ENCODE measurements at places on chromosomes 13 and 19.

GRCh38 chr19:7744199-7744786, 3.0 kb downstream of the CD209 start:
- no peaks in the 10 kb centered on the region for H3K4me1 ChIP-seq
- no peaks in the 10 kb centered on the region for H3K36me3 ChIP-seq
- DNase-seq = no peak
- no peaks in the 10 kb centered on the region for H3K27me3 ChIP-seq
- H3K27ac ChIP-seq = no peak overlapping the region
- H3K4me3 ChIP-seq = no peak overlapping the region

DNA sequence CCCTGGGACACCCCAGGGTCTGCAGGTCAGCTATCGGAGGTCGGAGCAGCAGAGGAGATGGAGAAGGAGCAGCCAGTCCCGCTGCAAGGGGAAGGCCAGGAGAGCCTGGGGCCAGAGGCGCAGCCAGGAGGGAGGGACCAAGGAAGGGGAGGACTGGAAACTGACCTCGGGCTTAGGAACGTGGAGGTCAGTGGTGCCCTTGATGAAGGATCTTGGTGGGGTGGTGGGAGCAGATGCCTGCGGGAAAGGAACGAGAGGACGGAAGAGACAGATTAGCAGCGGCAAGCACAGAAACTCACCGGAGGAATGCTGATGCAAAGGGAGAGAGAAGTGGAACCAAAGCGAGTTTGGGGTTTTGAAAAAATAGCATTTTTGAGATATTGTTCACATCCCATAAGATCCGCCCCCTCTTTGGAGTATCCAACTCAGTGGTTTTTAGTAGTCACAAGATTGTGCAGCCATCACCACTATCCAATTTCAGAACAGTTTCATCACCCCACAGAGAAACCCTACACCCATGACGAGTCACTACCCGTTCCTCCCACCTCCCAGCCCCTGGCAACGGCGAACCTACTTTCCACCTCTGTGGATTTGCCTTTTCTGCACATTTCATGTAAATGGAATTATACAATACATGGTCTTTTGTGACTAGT, 22.1 kb downstream of the PLEKHF1 start:
- peak overlapping the region; percentile 25 for H3K4me3 ChIP-seq
- DNase-seq = no peak
- peaks cover 25% of the 10 kb centered on the region for H3K4me1 ChIP-seq

DNA sequence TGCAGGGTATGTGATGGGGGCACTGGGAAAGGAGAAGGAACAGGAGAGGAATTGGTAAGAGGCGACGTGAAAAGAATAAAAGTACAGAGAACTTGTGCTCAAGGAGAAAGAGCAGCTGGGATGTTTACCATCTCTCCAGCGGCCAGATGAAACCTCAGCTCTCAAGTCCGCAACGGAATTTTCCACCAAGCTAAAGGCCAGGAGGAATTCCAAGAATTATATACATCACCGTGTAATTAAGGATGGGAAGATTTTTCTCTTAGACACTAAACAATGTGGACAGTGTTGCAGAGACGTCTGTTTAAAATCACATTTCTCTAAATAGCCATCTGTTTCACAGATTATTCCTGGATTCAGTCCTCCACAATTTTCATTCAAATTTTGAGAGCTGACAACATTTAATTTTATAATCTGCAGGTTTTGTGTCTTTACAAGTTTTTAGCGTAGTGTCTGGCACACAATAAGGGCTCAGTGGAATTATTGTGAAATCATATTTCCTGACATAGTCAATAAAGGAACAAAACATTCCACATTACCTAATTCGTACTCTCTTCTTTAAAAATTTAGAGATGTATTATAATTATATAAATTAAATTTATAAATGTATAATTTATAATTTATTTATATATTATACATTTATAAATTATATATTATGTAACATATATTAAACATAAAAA, 23.0 kb upstream of the USP29 start:
- H3K36me3 ChIP-seq = no peaks in the 10 kb centered on the region
- H3K27ac ChIP-seq = no peak overlapping the region
- no peaks in the 10 kb centered on the region for H3K4me1 ChIP-seq
- H3K4me3 ChIP-seq = no peak overlapping the region
- DNase-seq = no peak
- no peaks in the 10 kb centered on the region for H3K27me3 ChIP-seq

DNA sequence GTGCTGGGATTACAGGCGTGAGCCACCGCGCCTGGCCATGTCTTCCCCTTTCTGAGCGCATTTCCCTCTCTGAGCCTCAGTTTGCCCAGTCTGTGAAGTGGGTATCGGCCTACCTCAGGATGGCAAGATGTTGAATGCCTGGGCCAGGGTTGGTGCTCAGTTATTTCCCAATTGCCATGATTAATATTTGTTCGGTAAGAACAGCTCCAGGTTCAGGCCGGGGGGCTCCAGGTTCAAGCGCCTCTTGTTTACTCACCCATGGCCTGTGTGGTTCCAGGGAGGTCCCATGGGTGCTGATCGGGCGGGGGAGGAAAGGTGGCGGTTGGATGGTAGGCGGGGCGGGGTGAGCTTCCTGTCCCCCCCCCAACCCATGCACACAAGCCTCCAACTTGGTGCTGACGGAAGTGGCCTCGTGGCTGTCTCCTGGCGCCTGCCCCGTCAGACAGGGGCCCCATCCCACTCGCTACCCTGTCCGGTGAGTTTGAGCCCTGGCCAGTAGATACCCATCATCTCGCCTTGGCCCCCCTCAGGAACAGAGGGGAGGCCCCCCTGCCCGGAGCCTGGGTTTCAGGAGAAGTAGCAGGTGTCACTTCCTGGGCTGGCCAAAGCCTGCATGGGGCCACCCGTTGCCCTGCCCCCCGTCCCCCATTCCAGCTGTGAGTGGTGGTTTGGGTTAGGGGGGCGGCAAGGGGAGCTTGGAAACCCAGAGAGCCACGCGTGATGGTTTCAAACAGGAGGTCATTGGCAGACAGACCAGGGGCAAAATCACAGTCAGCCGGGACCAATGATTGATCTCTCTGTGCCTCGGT, at the start of gene FCHO1:
TSS of gene FCHO1 (plus strand) at position 375 of the 809 bp plus-strand sequence. CDS start 3,688 bp downstream, outside the sequence.
- peak; percentile 65 for DNase-seq
- H3K36me3 ChIP-seq = no peaks in the 10 kb centered on the region
- H3K27ac ChIP-seq = peak within 1 kb of the TSS; percentile 69
- H3K27me3 ChIP-seq = peaks cover 29% of the 10 kb centered on the region

- no peaks in the 10 kb centered on the region for H3K27me3 ChIP-seq
- DNase-seq = no peak
- H3K27ac ChIP-seq = no peak overlapping the region
- no peaks in the 10 kb centered on the region for H3K4me1 ChIP-seq
- no peak overlapping the region for H3K4me3 ChIP-seq
Observed at GRCh38 chr19:38888876-38889275, 10.5 kb downstream of the SIRT2 start.

Data from esophagus squamous epithelium (tissue), 5 donors.